Stimulated activated naive CD4-positive, alpha-beta T cell treated with Interleukin-2 at 50 U/mL for 16 hours (primary cell): ENCODE measurements at places on chromosomes 6 and 20.

GRCh38 chr6:145175470-145175869, 559.9 kb downstream of the EPM2A start:
- no peak for DNase-seq

DNA sequence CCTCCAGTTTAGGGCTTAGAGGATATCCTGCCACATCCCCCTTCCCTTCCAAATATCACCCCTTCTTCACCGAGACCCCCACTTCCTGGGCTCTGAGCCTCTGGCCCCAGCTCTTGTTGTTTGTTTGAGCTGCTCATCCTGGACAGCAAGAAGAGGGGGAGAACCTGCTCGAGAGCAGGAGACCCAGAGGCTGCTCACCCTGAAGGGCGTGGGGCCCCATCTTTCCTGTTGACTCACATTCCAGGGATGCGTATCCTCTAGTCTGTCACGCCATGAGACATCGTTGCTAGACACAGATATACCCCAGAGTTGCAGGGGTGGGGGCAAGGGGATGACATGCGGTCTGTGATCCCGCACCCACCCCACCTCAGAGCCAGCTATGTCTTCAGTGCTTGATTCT, 5.7 kb upstream of the TNXB start:
- no peak for DNase-seq

DNA sequence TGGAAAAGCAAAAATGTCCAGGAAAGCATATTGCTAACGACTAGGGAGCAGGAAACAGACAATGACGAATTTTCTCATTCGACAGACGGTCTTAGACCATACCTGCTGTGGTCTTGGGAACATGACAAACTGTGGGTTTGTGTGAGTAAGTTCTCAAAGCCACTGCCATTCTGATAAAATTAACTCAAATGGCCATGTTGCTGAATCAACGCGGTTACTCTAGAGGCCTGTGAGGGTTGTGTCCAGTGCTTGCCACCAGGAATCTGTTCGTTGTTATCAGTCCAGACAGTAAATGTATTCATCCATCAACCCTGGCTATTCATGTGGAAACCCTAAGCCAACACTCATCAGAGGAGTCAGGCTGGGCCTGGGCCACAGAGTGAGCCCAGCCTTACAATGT, 124.3 kb downstream of the MYLK4 start:
- DNase-seq, result no peak

- DNase-seq, result no peak
These were observed 98.4 kb upstream of the CARMIL1 start for GRCh38 chr6:25180630-25181349.

DNA sequence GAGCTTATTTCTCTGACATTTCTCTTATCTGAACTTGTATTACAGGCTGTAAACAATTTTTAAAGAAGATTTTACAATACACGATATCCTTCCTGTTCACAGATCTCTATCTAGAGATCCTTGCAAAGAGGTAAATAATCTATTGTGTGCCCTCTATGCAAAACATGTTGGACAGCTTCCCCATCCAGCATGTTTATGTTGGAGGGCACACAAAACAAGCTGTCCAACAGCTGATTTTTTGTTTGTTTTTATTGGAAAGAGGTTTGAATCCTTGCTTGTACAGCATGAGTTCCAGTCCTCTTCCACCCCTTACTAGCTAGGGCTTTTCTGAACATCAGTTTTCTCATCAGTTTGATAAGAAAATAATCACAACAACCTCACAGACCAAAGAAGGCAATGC, 62.3 kb upstream of the SYNDIG1 start:
- no peak for DNase-seq

GRCh38 chr6:99618649-99619408, 12.2 kb downstream of the PRDM13 start:
- no peak for DNase-seq

DNA sequence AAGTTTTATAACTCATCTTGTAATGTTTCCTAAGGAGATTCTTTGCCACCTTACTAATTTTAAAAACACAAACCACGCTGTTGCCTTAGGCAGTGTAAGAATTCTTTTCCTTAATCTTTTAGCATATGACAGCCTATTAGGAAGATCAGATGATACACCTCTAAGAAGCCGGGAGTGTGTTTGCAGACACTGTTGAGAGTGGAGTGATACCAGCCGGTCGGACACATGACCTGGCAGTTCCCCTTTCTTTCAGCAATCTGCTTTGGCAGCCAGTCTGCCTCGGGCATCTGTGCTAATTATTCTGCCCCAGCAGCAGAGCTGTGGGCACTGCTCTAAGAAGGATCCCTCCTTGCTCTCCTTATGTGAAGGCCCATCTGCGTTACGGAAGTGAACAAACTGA, 50.9 kb downstream of the PLCB4 start:
- no peak for DNase-seq

DNA sequence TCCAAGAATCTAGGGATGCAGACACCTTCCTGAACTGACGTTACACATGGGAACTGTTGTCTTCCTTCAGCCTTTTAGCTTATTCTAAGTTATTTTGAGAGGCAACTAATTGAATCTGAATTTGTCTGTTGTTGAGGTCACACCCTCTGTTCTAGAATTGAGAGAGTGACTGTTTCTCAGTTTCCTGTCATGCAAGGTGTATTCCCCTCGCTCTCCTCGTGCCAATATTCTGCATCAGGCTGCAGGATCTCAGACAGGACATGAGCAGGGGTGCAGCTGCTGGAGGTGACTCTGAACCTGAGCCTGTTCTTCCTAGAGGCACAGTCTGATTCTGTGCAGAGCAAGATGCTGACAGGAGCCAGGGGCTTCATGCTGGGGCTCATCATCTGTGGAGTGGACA, 52.5 kb downstream of the HLA-DPB1 start:
- no peak for DNase-seq

GRCh38 chr6:144782634-144783033, 497.5 kb downstream of the UTRN start:
- DNase-seq, result no peak

DNA sequence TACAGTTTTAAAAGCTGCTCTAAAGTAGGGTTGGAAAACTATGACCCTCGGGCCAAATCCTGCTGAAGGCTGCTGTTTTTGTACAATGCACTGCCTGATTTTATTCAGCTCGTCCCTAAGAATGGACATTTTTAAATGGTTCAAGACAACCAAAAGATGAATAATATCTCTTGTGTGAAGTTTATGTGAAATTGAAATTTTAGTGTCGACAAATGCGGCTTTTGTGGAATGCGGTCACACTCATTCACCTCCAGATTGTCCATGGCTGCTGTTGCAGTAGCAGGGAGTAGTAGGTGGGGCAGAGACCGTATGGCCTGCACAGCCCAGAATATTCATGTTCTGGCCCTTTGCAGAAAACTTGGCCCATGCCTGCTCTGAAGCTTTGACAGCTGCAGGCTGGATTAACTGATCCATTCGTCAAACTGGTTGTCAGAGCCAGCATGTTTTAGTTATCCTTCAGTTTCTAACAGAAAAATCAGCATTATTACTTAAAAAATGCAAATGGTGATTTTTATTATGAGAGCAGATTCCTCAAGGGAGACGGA, 91.6 kb downstream of the PSMG4 start:
- no peak for DNase-seq

- no peak for DNase-seq
These were observed 86.8 kb downstream of the MOXD1 start for GRCh38 chr6:132314432-132314831.

- no peak for DNase-seq
These were observed 107.8 kb upstream of the CCN2 start for GRCh38 chr6:132058975-132059374.

- DNase-seq, result no peak
These were observed 52.5 kb downstream of the SSR1 start for GRCh38 chr6:7260291-7261031.

DNA sequence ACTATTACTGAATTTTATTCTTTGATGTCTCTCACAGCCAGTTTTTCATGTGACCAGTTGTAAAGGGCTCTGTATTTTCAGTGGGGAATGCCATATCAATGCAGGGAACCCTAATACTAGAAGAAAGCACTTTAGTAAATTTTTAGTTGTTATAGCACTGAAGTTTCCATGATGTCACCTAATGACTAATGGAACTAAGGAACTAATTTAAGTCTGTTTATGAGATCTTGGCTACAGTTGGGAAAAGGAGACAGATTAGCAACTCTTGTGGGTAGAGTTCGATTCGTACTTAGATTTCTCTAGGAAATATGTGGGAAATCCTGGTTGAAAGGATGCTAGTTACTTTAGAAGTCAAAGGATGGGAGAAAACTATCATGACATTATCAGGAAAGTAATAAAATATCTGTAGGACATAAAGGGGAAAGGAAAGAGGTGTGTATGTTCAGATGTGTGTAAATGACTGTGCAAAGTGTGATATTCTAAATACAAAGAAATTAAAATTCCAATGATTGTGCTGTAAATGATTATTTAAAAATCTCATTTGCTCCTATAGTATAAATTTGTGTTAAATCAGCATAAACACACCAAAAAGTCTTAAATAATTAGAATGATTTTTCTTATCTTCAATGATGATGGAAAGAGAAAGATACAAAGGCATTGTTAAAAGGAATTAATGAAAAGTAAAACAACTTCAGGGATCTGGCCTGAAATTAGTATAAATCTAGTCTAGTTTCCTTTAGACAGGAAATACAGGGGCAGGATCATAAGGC, 103.4 kb downstream of the LRRC1 start:
- no peak for DNase-seq

DNA sequence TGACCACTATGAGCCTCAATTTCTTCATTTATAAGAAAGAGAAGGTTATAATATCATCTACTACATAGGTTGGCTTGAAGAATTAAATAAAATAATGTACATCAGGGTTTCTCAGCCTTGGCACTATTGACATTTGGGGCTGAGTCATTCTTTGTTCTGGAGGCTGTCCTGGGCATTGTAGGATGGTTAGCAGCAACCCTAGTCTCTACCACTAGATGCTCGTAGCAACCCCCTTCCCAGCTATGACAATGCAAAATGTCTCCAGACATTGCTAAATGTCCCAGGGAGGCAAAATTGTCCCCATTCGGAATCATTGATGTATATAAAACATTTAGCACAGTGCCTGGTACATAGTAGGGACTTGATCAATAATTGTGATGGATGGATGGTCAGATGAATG, 152.1 kb downstream of the KHDC1L start:
- no peak for DNase-seq
